Adrenal gland (tissue), 19 donors: ENCODE measurements at places on chromosomes 12 and 14. TPM values are rescaled to one million over a fixed set of nuclear protein-coding genes. Genes with fewer than 3 reads are reported as not detected.

EIF2S3B gene
- not detected for total RNA-seq

HAL gene
- 0.15 TPM for total RNA-seq

MIP gene
- total RNA-seq: not detected

SYT10 gene
- total RNA-seq: 0.11 TPM

KCNK13 gene
- not detected for total RNA-seq

HCAR3 gene
- not detected for total RNA-seq

FOXG1 gene
- 0.07 TPM for total RNA-seq
